Activated T-cell treated with anti-CD3 and anti-CD28 coated beads for 48 hours (primary cell): ENCODE measurements at places on chromosomes 1 and 21.

- DNase-seq = no peak
Measured at GRCh38 chr1:11841245-11842153, 6.1 kb downstream of the NPPA start.

GRCh38 chr1:234610061-234610665, at the start of gene IRF2BP2:
Gene IRF2BP2, minus strand, starts transcription at chr1:234610178. Its CDS starts 684 bp downstream, at chr1:234609494.
- peak; percentile 87 for DNase-seq

DNA sequence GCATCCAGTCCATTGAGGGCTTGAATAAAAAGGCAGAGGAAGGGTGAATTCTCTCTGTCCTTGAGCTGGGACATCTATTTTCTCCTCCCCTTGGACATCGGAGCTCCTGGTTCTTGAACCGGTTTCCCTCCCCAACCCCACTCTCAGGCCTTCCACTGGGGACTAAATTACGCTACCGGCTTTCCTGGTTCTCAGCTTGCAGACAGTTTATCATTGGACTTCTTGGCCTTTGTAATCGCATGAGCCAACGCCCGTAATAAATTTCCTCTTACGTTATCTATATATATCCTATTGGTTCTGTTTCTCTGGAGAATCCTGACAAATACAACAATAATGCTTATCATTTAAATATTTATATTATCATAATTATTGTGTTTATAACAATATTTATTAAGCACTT, 20.4 kb upstream of the COL9A2 start:
- no peak for DNase-seq

DNA sequence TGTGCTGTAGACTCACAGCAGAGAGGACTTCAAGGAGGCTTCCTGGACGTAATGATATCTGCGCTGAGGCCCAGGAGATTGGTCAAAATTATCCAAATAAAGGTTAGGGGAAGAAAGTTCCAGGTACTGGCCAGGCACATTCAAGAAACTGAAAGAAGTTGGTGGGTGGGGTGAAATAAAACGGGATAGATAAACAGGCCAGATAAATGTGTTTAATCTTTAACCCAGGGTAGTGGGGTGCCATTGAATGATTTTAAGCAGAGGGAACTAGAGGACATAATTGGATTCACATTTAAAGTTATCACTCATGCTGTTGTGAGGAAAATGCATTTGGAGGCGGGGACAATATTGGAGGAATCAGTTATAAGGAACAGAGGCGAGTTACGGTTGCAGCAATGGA, 134.7 kb downstream of the NR5A2 start:
- no peak for DNase-seq

GRCh38 chr1:168687816-168688215, 41.2 kb downstream of the DPT start:
- no peak for DNase-seq

DNA sequence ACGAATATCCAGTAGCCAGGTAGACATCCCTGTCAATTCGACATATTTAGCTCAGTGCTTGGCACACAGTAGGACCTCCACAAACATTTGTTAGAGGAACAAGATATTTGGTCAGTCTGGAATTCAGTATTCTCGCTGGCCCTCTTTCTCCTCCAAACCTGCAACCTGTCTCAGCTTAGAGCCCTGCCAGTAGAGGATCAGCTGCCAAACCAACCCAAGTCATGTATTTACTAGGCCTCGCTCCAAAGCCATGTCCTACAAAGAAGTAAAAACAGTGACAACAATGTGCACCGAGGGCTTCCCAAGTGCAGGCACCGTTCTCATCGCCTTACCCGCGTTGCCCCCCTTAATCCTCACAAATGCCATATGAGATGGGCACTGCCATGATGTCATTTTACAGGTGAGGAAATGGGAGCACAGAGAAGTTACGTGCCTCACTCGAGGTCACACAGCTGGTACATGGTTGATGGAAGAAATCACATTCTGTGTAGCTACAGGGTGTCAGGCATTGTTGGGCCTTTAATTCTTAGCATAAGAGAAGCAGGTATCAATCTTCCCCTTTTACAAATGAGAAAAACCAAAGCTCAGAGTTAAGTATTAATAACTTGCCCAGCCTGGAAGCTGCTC, 26.0 kb upstream of the CDCA8 start:
- DNase-seq = no peak
